ENCODE measurements at places on chromosomes 2 and 18.

DNA sequence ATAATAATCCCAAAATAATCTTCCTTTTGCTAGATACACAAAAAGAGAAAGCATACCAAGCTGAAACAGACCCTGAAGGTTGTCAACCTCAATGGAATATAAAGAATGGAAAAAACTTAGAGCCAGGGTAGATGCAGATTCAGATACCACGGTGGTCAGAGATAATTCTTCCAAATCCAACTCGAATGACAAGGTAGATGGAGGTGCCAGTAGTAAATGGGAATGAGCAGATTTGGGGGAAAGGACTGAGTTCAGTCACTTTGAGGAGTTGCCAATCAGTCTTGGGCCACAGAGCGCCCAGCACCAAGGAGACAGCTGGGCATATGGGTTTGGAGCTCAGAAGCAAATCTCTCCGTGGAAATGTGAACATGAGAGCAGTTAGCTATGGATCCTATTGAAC, 3.4 kb upstream of the CHMP1B start:
- DNase-seq: no peak

DNA sequence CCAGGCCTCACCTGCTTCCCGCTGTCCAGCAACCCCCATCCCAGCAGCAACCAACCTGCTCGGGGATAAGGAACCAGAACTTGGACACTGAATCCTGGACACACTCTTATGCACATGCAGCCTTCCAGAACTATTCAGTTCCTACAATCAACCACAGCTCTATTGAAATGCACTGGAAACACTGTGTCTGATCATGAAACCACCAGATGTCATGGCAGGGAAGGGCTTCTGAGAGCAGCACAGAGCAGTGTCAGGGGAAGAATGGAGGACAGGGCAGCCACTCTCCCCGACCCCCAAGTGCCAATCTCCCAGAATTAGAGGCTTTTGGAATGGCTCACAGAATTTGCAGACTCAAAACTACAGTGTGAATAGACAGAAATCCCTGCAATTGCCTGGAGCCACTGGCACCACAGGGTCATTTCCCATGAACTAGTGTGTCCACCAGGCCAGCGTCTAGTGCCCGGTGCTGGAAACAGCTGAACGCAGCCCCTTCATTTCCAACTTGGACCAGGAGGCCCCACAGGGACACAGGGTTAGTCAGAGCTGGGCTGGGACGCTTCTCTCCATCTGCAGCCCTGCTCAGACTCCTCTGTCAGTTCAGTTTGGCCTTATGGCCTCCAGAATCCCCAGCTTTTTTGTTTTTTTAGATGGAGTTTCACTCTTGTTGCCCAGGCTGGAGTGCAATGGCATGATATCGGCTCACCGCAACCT, 25.5 kb downstream of the MRPL35 start:
- DNase-seq: no peak

- DNase-seq: peak; percentile 73
Measured at GRCh38 chr18:61893309-61893970, 633 bp upstream of the RNF152 start.

DNA sequence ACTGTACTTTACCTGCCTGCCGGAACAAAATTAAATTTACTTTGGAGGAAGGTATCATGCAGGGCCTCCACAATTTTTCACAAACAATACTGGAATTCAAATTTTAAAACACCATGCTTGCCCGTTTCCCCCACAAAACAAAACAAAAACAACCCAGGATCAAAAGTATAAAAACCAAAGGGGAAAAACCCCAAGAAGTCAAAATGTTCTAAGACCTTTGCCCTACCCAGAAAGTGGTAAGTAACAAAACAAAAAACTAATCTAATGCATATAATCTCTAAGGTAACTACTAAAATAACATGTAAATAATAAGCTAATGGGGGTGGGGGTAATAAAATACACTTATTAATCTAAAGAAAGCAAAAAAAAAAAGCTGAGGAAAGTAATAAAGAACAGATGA, 60.5 kb downstream of the CUL3 start:
- no peak for DNase-seq

DNA sequence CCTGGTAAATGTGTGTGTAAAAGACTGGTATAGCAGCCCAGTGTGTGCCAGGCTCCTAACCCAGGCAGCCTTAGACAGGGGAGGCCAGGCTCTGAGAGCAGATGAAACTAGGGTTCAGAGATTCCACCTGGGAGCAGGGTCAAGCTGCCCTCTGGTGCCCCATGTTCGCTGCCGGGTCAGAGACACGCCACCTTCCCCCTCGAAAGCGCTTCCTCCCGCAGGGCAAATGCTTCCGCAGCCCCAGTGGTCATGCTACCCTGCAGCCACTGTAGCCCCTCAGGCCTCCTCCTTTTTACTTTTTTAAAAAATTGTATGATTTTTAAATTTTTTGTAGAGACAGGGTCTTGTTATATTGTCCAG, 10.6 kb upstream of the KLF11 start:
- no peak for DNase-seq

DNA sequence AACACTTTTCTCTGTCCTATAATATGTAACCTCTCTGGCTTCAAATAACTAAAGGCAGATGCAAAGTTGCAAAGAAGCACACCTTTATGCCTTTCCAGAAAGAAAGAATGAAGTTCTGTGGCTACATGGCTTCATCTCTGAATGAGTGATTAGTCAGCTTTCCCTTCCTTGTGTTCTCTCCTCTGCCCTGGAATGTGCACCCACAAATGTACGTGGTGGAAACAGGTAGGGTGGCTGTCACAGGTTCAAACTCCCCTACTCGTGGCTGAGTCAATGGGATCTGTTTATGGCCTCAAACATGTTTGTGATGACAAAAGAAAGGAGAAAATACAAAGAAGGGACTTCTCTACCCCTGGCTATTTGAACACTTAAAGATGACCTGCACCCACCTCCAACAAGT, 55.5 kb upstream of the ACVR2A start:
- no peak for DNase-seq

DNA sequence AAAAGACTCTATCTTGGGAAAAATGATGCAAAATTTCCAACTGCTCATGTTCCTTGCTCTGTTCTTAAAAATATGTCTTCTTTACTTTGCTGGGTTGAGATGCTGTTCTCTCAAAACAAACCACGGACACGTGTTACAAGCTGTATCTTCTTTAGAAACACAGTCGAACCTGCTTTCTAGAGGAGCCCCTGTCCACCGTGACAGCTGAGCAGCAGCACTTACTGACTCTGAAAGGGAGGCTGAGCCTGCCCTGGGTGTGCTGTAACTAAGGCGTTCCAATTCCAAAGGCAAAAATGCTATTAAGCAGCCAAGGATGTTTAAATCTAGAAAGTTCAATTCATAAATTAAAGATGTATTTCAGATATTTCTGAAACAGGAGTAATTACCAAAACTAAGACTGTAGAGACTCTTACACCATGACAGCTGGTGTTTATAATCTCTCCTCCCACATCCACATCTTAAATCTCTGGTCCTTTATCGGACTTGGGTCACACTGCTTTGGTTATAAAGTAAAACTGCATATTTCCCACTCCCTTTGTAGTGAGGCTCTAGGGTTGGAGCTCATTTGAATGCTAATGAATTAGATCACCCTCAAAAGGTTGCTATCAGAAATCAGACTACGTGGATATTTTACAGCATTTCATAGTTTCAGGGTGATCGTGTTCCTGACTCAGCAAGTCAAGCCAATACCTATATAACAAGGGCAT, 281.2 kb upstream of the LYPD1 start:
- no peak for DNase-seq

DNA sequence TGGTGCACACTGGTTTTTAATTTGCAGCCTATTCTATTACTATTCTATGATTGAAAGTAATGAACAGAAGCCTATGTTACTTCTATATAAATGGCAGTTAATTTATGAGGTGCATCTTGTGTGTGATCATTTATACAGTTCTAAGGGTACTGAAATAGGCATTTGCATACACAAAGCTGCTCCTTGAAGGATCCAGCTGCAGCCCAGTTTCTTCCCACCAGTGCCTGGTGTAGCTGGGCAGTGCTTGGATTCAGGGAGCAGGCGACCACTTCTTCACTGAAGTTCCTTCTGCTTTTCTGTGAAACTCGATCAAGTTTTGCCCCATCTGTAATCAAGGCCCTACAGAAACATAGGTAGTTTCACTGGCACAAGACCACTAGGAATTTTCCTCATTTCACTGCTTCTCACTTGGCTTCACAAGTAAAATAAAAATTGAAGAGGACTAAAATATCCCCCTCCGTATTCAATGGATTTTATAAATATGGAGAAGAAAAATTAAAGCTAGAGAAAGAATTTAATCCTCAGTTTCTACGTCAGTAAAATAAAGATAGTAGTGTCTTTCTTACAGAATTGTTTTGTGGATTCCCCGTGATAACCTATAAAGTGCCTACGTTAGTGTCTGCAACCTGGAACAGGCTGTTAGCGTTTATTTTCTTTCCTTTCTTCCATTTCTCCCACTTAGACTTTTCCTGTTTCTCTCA, 1.7 kb upstream of the LPIN2 start:
- no peak for DNase-seq

DNA sequence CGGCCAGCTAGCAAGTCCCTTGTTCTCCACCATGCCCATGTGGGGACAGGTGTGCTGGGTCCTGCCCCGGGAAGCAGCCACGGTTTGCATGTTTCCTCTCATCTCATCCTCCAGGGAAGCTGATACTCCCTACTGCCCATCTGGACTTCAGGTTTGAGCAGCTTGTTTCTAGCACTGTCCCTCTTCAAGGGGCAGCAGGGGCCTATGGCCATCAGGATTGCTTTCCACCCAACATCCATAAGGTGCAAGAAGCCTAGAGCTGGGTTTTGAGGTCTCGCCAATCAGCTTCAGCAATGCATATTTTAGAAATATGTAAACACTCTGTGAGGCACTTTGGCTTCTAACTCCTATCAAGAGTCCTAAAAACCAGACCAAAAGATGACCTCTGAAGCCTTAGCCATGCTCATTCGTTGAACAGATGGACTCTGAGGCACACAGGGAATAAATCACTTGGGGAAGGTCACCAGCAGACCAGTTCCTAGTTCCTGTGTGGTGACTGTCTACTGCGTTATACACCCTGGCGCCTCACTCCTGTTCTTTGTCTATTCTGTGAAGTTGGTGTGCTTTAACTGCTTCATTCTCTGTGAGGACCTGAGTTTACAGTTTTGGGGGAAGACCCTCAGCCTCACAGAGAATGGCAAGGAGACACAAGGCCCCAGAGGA, 192.6 kb upstream of the TWIST2 start:
- DNase-seq: no peak

GRCh38 chr2:36329251-36329650, 26.3 kb upstream of the CRIM1 start:
- DNase-seq: no peak

DNA sequence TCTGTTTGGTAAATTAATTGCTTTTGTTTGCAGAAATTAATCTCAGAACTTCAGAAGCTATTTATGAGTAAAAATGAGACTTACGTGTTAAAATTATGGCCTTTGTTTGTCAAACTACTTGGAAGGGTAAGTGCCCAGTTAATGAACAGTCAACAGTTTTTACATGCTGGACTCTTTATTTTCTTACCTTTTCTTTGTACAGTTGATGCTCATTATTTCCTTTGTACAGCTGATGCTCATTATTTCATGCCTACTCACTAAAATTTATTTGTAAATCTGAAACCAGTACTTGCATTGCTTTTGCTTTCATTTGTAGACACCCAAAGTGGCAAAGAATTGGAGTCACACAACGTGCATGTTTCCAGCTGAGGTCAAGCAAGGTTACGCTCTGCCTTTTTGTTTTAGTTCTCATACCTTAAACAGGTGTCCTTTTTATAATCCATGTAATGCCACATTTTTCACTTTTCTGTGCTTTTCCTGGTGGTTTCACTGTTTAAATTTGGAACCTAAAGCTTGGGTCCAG, 13.3 kb downstream of the RIF1 start:
- no peak for DNase-seq

GRCh38 chr18:56709463-56709862, 58.3 kb downstream of the WDR7 start:
- no peak for DNase-seq

DNA sequence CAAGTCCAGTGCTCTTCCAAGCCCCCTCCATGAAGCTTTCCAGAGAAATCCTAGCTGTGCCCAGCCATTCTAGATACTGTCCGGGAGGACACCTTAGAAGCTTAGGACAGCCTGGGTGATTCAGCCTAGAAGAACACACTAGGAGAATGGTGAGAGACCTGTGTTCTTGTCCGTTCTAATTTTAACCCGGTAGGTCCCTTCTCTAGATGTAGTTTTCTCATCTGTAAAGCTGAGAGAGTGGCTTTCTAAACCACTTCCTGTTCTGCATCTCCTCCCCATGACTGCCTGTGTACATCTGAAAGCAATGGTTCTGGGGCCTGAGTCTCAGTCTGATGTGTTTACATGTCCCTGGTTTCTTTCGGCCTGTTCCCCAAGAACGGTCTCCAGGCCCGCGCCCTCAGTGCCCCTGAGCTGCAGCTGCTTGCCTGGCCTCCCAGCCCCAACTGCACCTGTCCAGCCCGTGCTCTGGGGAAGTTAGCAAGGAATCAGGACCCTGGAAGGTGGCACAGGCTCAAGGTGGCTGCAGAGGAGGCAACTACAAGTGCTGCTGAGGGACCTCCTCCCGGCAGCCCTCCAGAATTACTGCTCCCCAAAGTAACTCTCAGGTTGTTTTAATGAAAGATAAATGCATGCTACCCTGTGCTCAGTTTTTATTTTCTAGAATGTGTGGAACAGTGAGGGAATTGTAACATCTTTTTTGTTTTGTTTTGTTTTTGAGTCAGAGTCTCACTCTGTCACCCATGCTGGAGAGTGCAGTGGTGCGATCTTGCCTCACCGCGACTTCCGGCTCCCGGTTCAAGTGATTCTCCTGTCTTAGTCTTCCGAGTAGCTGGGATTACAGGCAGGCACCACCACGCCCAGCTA, 105.9 kb downstream of the LBH start:
- DNase-seq: no peak

- no peak for DNase-seq
Measured at GRCh38 chr2:20534913-20535801, 88.3 kb downstream of the RHOB start.

GRCh38 chr2:184304006-184304405, 294.3 kb upstream of the ZNF804A start:
- DNase-seq: no peak

DNA sequence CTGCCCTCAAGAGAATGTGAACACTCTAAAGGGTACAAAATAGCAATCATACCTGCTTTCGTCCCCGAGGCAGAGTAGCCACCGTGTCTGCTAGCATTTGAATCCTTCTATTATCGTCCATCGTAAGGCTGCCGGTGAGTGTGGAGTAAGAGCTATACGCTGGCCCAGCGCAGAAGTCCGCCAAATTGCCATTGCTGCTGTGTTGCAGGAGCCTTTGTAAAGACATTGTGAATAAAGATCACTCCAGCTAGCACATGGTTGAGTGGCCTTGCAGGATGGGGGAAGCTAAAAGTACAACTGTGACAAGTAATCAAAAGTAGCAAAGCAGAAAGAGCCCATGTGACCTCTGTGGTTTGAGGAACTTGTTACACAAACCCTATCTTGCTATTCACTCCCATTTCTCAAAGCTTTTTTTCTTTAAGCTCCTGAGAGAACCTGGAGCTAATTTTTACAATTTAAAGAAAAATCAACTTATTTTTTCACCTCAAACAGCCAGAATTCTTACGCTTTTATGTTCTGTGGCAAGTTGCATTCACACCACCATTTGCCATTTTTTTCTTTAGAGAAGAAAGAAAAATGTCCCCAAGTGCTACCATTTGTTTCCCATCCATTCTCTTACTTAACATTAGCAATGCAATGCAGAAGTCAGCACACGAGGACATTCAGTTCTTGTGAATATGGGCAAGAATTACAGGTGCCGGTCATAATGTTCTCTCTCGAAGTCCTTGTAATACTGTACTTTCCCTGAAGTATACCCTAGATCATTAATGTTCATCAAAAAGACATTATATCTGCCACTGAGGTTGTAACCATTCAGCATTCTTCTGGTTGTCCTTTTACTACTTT, at the start of gene CYTIP:
Gene CYTIP, minus strand, starts transcription at position 295 of the 846 bp plus-strand sequence. Its CDS starts 69 bp downstream, at position 226.
- DNase-seq: no peak

All from NCI-H1092 treated with DMSO at 0.1 percent for 48 hours (cell line).